ENCODE measurements at places on chromosomes 5 and 9.

DNA sequence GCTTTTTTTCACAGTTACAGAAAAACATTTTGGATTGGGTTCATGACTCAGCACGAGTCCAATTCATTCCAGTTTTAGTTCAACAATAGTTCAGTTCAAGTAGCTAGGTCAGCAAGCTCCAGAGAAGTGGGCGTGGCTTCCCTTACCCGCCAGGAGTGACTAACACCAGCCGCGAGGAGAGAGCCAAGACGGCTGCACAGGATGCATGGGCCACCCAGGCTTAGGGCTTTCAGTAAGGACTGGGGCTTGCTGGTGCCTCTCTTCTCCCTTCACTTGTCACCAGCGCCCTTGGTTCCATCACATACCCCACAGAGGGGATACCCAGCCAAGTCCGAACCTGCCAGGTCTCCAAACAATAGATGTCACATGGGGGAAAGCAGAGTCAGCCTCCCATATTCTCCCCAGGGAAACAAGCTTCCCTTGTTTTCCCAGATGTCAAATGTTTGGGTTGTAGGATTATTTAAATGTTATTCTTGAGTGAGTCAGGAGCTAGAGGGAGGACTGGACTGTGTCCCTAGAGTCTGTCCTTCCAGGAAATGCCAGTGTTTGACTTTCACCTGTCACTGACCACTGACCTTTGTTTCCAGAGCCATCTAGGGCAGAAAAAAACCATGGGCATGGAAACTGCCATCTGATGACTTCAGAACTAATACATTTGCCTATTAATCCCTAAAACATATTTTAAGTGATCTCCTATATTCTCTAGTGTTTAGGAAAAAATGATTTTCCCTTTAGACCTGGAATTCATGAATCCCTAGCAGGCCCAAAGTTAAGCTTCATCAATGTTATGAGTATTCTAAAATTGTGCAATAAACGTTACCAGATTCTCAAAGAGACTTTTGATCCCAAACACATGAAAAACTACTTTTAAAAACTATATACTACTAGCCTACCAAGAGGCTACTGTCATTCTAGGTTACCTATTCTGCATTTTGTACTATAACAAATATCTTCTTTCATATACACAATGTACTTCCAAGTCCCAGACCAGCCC is 51.9 kb downstream of the NIPAL4 start:
- DNase-seq = peak; percentile 99

- no peak for DNase-seq
These were observed 61.4 kb downstream of the C5orf15 start for GRCh38 chr5:133907075-133907474.

- no peak for DNase-seq
These were observed 247.7 kb upstream of the ADRA1B start for GRCh38 chr5:159668556-159668955.

DNA sequence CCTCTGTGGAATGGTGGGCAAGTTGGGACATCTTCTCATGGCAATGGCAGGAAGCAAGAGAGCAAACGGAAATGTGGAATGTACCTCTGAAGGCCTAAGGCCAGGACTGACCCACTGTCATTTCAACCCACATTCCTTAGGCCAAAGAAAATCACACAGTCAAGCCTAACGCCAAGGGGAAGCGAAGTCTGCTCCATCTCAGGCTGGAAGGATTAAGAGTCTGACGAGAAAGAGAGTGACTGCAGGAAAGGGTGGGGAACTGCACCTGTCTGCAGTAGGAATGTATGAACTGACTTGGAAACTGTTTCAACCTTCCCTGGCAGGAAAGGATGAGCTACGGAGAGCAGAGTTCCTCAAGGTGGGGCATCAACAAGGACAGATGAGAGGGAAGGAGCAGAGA is 90.2 kb upstream of the TAS2R1 start:
- DNase-seq = no peak

- DNase-seq = no peak
These were observed 92.4 kb upstream of the CAST start for GRCh38 chr5:96569770-96570169.

DNA sequence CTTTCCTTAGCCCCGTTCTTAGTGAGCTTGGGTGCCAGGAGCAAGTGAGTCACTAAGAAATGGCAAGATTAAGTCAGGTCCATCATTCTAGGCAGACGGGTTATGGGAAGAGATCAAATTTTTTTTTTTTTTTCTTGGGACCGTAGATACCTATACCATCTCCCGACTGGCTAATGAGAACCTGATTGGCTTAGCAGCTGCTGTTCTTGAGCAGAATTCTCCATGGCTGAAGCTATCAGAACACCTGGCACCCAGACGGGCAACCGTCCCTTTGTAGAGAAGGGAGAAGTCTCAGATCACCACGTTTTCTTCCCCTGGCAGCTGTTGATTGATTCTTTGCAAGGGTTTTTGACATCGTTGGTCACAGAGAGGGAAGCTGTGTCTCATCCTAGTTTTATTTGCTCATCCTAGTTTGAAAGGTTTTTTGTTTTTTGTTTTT is 78.6 kb downstream of the AOPEP start:
- DNase-seq = no peak

DNA sequence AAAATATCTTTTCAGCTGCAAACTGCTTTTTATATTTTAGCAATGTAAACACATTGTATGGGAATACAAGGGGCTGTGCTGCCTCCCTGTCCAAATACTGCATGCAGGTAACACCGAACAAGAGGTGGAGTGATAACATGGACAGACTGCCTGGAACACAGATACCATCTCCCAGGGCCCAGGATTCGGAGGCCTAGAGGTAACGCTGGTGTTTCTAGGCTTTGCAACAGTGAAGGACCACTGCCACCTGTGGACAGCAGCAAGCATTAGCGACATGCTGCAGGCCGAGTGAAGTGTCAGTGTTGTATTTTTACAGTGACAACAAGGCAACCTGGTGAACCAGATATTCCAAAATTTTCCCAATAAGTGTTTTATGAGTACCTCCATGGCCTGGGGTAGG is 379.1 kb downstream of the DMRT2 start:
- DNase-seq = no peak

- DNase-seq = no peak
These were observed 23.5 kb downstream of the SLC25A25 start for GRCh38 chr9:128091571-128091970.

GRCh38 chr9:129328355-129329042 is 150.4 kb upstream of the IER5L start:
- no peak for DNase-seq

DNA sequence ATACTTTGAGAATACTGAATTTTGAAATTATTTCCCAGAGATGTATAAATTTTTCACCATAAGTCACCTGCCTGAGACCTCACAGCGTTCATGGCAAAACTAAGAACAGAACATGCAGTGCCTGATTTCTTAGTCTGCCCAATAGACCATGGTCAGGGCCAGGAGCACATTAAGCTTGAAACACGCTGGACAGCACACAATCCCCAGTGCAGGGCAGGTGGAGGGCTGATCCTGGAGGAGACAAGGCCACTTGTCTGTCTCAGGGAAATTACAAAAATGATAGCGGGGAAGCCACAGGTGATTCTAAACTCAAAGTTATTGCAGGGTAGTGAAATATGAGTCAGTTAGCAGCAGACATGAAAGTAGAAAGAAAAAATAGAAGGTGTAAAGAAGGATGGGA is 18.6 kb upstream of the ENC1 start:
- no peak for DNase-seq

DNA sequence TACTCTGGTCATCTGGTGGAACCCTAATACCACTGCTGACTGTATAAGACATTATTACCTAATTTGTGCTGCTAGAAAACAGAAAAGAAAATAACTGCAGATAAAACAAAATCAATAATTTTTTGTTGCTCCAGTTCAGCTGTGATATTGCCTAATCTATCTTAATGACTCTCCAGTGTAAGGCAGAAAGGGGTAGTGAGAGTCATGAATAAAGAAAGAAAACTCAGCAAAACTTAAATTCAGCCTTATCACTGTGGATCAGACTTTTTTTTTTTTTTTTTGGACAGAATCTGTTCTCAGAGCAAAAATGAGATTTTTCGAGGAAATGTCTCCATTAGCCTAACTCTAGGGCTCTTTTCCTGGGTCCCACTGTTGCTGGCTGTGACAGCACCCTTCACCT is 1.1 kb upstream of the DOCK2 start:
- DNase-seq = no peak

GRCh38 chr9:77131399-77131798 is 45.9 kb upstream of the VPS13A start:
- DNase-seq = no peak

DNA sequence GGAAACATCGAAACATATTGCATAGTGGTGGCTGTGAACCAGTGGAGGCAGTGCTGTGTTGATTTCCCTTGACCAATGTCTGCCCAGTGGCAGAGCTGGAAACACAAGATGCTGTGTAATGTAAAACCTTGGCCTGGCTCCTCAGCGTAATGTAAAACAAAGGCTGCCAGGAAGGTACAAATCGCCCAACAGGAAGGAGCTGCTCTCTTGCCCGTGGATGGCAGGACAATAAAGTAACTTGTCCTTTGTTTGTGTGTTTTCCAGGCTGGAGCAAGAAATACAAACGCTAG is 143.4 kb downstream of the PALM2AKAP2 start:
- DNase-seq = no peak

DNA sequence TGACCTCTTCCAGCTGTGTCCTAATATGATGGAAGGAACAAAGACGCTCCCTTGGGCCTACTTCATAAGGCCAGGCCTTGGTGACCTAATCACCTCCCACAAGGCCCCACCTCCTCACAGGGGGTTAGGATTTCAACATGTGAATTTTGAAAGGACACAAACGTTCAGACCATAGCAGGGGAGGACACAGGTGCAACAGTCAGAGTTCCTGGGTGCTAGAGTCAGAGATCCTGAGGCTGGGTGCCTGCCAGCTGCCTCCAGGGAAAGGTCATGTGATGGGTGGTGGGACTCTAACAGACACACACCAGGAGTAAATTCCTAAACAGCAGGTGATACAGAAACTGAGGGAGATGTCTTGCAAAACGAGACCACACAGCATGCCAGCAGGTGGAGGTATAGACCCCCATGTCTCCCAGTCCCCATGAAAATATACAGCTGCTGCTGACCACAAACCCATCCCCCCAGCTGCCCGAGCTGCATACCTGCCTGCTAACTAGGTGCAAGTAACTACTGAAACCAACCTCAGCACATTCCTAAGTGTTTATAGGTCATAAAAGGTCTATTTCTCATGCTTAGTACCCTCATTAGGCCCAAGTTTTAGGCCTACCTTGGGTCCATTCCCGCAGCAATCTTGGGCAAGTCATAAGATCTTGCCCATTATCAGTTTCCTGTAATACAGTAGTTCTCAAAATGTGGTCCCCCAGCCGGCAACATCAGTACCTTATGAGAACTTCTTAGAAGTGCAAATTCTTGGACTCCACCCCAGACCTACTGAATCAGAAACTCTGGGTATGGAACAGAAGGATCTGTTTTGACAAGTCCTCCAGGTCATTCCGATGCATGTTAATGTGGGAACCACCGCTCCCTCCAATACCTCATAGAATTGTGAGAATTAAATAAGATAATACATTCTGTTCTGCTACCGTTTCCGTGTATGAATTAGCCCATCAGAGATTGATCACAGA is 245.3 kb downstream of the ENC1 start:
- no peak for DNase-seq

- no peak for DNase-seq
These were observed 48.0 kb upstream of the DMRT3 start for GRCh38 chr9:928363-929042.

GRCh38 chr5:180602481-180603075 is 11.3 kb upstream of the SCGB3A1 start:
- no peak for DNase-seq

DNA sequence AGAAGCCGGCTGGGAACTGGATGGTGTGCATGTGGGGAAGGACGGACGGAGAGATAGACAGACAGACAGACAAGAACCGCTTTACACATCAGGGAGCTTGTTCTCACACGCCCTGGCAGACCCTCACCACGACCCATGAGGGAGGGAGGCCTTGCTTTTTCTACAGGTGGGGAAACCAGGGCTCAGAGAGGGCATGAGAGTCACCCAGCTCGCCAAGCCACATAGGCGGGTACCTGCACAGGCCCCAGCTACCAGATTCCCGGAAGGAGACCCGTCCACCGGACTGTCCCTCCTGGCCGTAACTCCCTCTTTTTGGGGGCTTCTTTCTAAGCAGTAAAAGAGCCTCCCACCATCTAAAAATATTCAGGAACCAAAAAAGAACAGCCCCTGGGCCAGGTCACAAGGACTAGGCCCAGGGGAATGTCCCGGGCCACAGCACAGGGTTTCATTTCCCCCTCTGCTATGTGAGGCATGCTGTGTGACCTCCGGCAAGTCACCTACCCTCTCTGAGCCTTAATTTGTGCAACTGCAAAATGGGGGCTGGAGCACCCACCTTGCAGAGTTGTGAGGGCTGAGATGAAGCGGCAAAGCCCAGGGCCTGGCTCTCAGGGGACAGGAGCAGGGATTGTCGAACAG is 84.4 kb upstream of the SARDH start:
- DNase-seq = no peak

DNA sequence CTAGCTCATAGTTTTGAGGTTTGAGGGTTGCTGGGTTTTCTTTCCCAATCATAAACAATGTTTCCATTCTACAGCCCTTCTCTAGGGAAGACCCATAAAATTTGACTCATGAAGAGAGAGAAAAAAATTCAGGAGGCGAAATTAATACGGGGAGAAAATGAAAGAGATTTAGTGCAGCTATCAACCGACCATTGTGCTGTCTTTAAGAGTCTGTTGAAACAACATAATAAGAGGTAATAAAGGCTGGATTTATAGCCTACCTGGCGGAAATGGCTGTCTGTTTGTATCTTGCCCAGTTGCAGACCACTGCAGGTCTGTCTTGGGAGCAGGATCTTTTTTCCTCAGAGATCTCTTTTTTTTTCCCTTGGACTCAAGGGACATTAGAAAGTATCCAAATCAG is 66.9 kb downstream of the TLR4 start:
- DNase-seq = no peak

All from astrocyte of the spinal cord (primary cell).